ENCODE measurements at places on chromosomes 6 and 20. TPM values are rescaled to one million over a fixed set of nuclear protein-coding genes. Genes with fewer than 3 reads are reported as not detected.

DNA sequence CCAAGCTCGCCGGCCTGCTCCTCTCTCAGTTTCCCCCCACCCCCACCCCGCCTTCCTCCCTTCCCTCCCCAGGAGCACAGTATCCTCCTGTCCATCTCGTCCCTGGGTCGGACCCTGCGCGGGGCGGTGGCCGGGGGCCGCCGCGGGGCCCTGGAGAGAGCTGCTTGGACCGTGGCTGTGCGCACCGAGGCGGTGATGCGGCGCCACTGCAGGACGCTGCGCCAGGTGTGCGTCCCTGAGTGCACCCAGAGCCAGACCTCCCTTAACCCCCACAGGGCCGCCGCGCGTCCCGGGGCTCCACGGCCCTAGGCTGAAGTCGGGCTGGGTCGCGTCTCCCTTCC lies 2.2 kb downstream of the C20orf204 start:
- H3K27me3 ChIP-seq: peaks cover 7% of the 10 kb centered on the region
- H3K4me3 ChIP-seq: peak overlapping the region; percentile 47
- H3K4me1 ChIP-seq: peaks cover 46% of the 10 kb centered on the region
- no peaks in the 10 kb centered on the region for H3K36me3 ChIP-seq
- no peak overlapping the region for H3K27ac ChIP-seq

GRCh38 chr20:19543101-19543500 lies 215.0 kb upstream of the RIN2 start:
- no peak overlapping the region for H3K4me3 ChIP-seq
- no peaks in the 10 kb centered on the region for H3K4me1 ChIP-seq
- H3K27me3 ChIP-seq: no peaks in the 10 kb centered on the region
- H3K36me3 ChIP-seq: no peaks in the 10 kb centered on the region
- DNase-seq: no peak

TBX18 gene
- total RNA-seq: 9.8 TPM

GRIK2 gene
- 8.8 TPM for total RNA-seq

ENPP1 gene
- 14.7 TPM for total RNA-seq

ZC3H12D gene
- 2.2 TPM for total RNA-seq

TCP11 gene
- not detected for total RNA-seq

NOP56 gene
- 87.7 TPM for total RNA-seq

SLC44A4 gene
- total RNA-seq: 5.9 TPM

GABBR1 gene
- 58.4 TPM for total RNA-seq

DNA sequence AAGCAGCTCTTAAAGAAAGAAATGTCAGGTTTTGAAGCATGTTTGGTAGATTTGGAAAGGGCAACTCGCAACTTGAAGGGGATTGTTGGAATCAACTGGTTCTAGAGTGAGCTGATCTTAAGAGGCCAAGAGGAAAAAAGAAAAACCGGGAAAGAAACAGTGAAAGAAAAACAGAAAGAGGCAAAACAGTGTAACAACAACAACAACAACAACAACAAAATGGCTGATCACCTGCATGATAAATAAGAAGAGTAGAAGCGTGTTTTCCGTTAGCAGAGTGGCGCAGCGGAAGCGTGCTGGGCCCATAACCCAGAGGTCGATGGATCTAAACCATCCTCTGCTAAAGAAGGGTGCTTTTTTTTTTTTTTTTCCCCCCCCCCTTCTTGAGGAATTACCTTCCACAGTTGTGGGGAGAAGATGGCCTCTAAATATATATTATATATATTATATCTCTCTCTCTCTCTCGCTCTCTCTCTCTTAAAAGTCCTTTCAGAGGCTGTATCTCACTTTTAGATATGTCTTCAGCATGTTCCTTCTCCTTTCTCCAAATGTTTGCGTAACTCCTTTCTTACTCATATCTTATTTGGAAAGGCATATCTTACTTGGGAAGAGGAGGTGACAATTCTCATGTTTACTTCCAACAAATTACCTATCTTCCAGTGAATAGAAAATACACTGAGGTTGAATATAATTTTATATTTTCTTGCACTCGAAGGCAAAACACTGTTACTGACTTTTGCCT lies 134.4 kb downstream of the OR2B2 start:
- no peak overlapping the region for H3K27ac ChIP-seq
- DNase-seq: no peak
- no peak overlapping the region for H3K4me3 ChIP-seq
- peaks cover under 1% of the 10 kb centered on the region for H3K4me1 ChIP-seq
- no peaks in the 10 kb centered on the region for H3K27me3 ChIP-seq

FOXC1 gene
- 9.8 TPM for total RNA-seq

RNF182 gene
- total RNA-seq: 2.2 TPM

- no peak overlapping the region for H3K4me3 ChIP-seq
- peaks cover 27% of the 10 kb centered on the region for H3K4me1 ChIP-seq
- H3K27me3 ChIP-seq: no peaks in the 10 kb centered on the region
- DNase-seq: no peak
Observed at GRCh38 chr6:689223-689622, 3.7 kb downstream of the EXOC2 start.

DNA sequence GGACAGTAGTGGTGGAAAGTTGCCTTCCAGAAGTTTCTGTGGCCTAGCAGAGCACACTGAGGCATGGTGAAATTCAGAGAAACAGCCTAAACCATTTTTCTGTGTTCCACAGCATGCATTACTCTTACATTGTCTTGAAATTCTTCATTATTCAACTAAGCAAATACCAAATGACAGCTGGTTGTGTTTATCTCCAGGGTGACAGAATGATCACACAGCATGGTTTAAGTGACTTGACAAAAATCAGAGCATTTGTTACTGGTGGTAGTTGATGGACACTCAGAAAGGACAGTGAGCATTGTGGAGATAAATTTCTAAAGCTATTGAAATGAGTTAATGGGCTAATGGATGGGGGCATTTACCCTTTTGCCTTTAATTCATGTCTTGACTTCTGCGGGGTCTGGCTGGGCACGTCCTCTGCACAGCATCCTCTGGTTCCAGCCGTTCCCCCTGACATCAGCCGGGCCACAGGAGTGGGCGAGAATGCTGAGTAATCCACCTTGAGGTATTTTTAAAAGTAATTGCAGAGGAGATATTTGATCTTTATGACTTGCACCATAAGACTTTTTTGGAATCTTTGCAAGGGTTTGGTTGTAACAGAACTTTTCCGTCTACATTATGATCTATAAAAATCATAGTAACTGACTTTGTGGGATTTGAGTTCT lies 78.9 kb upstream of the SCP2D1 start:
- no peaks in the 10 kb centered on the region for H3K36me3 ChIP-seq
- peaks cover 32% of the 10 kb centered on the region for H3K4me1 ChIP-seq
- no peak overlapping the region for H3K27ac ChIP-seq
- no peak for DNase-seq
- no peak overlapping the region for H3K4me3 ChIP-seq

- H3K27me3 ChIP-seq: no peaks in the 10 kb centered on the region
- DNase-seq: no peak
- no peaks in the 10 kb centered on the region for H3K36me3 ChIP-seq
- H3K4me3 ChIP-seq: no peak overlapping the region
Observed at GRCh38 chr6:138454981-138455706, 44.1 kb downstream of the NHSL1 start.

GRCh38 chr6:40681622-40682021 lies 94.5 kb upstream of the LRFN2 start:
- H3K27me3 ChIP-seq: no peaks in the 10 kb centered on the region
- no peaks in the 10 kb centered on the region for H3K4me1 ChIP-seq
- H3K36me3 ChIP-seq: no peaks in the 10 kb centered on the region
- H3K4me3 ChIP-seq: no peak overlapping the region
- H3K27ac ChIP-seq: no peak overlapping the region

- peak within 1 kb of the TSS; percentile 89 for H3K4me3 ChIP-seq
- peaks cover 53% of the 10 kb centered on the region for H3K4me1 ChIP-seq
- H3K27me3 ChIP-seq: no peaks in the 10 kb centered on the region
- no peak for DNase-seq
- peak within 1 kb of the TSS; percentile 79 for H3K27ac ChIP-seq
Observed at GRCh38 chr6:43021270-43022047, at the start of gene RRP36. Gene RRP36 (plus strand): TSS chr6:43021623. CDS start chr6:43021655, 32 bp downstream.

- no peak overlapping the region for H3K4me3 ChIP-seq
- H3K4me1 ChIP-seq: no peaks in the 10 kb centered on the region
- H3K36me3 ChIP-seq: no peaks in the 10 kb centered on the region
Observed at GRCh38 chr20:46324379-46324778, 16.1 kb upstream of the CDH22 start.

All from vagina (tissue), 2 donors.